Stimulated activated CD8-positive, alpha-beta memory T cell treated with anti-CD3 and anti-CD28 coated beads, Interleukin-15, amount 100 ng/mL, for 24 hours (primary cell): ENCODE measurements at places on chromosomes 16 and 17.

DNA sequence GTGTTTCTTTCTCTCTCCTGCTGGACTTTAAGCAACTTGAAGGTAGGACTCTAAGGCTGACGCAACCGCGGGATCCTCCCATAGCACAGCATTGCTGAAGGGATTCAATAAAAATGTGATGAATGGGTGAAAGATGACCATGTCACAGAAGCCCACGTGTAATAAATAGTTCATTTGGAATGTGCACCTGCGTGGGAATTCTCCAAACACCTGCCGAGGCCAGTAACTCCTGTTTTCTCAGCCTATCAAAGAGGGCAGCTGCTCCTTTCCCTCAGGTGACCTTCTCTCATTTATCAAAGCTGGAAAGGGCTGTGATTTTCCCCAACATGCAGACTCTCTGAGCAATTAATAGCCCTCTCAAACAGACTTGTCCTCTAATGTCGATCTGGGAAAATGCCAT, 235.7 kb downstream of the STX8 start:
- DNase-seq, result no peak

DNA sequence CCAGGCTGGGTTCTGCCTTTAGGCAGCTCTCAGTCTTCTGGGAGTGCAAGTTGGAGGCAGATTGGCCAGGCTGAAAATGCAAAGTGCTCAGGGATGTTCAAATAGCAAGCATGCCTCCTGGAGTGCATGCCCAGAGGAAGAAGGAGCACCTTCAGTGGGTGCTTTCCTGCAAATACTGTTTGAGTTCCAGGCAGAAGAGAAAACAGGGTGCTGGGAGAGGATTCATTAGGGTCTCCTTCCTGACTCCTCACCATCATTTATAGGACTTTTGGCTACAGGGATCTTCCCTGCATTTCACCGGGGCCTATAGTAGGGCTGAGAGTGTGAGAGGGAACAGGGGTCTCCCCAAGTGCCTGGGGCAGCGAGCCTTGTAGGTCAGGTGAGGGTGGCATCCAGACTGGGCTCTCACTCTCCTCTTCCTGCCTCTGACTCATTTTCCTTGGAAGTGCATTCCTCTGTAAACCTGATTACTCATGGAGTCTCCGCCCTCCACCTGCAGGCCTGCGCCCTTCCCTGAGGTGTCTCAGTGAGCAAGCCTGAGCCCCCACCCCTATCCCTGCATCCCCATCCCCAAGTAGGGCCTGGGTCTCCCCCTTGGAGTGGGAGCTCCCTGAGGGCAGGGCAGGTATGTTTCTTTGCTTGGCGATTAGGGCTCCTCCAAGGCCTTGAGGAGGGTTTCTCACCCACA, 17.1 kb upstream of the TNS4 start:
- no peak for DNase-seq

DNA sequence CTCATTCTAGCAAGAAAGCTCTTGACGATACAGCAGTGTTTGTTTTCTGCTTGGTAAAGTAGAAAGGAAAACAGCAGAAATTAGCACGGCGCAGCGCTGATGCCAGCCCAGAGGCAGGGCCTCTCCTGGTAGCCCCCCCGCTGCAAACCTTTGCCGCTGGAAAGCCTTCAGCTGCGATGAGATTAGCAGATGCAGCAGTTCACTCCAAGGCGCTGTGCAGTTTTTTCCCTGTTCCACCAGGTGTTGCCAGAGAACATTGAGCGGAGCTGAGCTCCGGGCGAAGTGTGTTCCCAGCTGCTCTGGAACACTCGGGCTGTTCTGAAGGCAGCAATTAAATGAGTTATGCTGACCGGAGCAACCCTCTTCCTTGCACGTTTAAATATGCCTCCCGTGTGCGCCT, 72.5 kb downstream of the RBFOX1 start:
- DNase-seq, result no peak

DNA sequence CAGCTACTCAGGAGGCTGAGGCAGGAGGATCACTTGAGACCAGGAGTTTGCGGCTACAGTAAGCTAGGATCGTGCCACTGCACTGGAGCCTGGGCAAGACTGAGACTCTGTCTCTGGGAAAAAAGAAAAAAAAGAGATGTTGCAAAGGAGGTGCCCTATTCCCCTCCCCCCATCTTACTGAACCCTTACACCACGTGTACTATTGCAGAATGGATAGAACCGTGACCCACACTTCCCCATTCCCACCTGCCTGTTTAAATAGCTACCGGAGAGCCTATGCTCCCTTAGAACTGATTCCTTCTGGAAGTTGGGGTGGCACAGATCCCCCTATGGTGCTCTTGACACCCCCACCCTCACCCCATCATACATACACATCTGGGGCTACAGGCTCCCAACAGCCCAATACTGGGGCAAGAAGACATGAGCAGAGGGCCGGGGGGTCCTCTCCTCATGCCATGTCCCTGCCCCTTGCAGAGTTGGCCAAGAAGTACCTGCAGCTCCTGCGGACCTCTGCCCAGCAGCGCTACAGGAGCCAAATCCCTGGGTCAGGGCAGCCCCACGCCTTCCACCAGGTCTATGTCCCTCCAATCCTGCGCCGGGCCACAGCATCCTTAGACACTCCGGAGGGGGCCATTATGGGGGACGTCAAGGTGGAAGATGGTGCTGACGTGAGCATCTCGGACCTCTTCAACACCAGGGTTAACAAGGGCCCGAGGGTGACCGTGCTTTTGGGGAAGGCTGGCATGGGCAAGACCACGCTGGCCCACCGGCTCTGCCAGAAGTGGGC, 35.7 kb downstream of the NLRC5 start:
- no peak for DNase-seq

- DNase-seq, result no peak
Observed at GRCh38 chr17:51245535-51245934, 14.3 kb downstream of the MBTD1 start.

- DNase-seq, result no peak
Observed at GRCh38 chr16:16041196-16041892, 91.9 kb downstream of the ABCC1 start.

DNA sequence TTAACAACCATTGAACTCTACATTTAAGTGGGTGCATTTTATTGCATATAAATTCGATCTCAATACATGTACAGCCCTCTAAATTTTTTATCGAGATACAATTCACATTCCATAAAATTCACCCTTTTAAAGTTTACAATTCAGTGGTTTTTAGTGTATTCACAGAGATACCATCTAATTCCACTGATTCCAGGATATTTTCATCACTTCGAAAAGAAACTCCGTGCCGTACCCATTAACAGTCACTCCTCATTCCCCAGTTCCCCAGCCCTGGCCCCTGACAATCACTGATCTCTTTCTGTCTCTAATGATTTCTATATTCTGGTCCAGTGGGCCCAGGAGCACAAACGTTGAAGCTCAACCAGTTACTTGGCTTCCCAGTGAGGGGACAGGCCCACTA, 61.4 kb downstream of the CYB5B start:
- DNase-seq, result no peak

GRCh38 chr17:21538615-21539014, 153.7 kb upstream of the KCNJ18 start:
- no peak for DNase-seq

DNA sequence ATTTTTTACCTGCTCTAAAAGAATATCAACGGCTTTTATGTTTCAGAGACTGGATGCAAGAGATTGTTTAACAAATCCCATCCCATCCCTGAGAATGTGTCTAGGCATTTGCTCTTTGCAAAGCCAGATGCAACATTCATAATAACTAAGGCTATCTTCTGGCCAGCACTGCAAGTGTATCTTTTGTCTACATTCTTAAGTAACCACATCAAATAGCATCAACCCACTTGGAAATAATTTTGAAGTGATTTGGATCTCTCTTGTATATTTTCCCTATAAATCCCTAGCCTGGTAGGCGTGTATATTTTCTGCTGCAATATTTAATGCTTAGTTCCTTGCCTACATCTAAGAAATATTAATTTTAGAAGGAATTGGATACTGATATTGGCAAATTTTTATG, 64.3 kb downstream of the PIGL start:
- no peak for DNase-seq

GRCh38 chr17:9232591-9233270, 211.4 kb downstream of the NTN1 start:
- DNase-seq, result no peak

DNA sequence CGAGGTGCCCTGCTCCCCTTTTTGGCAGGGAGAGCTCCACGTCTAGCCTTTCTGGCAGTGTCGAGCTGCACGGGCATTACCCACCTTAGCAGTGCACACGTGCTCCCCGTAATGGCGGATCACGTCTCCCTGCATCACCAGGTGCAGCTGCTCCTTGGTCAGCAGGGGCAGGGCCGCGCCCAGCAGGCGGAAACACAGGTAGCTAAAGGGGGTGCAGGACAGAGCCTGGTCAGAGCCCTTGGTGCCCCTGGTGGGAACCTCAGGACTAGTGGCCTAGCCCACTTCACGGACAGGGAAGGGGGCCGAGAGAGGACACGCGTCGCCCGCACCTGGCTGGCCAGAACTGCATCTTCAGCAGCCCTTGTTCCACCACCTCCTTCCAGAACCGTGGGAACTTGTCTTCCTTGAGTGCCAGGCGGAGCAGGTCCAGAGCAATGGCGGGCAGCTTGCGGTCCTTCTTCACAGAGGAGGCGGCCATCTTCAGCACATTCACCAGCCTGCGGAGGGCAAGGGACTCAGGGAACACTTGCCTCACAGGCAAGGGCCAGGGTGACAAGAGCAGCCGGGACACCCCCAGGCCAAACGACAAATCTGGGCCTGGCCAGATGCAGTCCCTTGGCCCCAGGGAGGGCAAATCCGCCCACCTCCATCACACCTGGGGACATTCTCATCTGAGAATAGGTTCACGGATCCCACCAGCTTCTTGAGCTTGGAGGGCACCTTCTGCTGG, 3.2 kb downstream of the MYBBP1A start:
- DNase-seq, result no peak

DNA sequence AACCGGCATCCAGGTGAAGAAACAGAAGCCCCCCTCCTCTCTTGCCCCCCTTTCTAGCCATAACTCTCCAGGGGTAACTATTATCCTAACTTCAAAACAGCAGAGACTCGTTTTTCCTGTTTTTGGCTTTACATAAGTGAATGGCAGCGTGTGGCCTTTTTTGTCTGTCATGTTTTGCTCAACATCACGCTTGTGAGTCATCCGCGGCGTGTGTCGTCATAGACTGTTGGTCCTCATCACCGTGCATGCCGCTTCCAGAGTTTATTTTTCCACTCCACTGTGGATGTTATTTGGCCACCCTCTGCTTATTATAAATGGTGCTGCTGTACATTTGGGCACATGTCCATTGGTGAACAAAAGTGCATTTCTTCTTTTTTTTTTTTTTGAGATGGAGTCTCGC, 52.6 kb downstream of the ERN1 start:
- DNase-seq, result no peak

DNA sequence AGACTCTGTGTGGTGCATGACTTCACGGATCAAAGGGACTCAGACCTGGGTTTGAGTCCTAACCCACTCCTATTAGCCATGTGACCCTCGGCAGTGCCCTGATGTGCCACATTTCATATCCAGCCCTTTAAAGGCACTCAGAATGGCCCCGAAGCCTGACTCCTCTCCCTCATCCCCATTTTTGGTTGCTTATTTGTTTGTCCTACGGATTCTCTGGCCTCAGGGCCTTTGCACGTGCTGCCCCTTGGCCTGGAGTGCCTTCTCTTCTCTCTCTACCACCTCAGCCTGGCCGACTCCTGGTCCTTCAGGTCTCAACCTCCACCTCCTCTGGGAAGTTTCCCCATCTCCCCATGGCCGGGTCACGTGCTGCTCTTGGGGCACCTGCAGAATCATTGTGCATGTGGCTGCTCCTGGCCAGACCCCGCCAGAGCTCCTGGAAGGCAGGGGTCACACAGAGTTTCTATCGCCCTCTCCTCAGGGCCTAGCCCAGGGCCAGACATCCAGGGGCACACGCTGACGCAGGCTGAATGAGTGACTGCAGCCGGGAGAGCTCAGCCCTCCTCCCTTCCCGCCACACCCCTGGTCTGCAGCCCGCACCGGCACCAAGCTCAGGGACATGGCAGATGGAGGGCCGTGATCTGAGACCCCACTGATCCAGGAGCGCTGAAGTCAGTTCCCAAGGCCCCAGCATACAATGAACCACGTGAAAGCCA, 22.0 kb upstream of the CIBAR2 start:
- no peak for DNase-seq

- DNase-seq, result no peak
Observed at GRCh38 chr16:1158456-1159324, 5.8 kb downstream of the CACNA1H start.

DNA sequence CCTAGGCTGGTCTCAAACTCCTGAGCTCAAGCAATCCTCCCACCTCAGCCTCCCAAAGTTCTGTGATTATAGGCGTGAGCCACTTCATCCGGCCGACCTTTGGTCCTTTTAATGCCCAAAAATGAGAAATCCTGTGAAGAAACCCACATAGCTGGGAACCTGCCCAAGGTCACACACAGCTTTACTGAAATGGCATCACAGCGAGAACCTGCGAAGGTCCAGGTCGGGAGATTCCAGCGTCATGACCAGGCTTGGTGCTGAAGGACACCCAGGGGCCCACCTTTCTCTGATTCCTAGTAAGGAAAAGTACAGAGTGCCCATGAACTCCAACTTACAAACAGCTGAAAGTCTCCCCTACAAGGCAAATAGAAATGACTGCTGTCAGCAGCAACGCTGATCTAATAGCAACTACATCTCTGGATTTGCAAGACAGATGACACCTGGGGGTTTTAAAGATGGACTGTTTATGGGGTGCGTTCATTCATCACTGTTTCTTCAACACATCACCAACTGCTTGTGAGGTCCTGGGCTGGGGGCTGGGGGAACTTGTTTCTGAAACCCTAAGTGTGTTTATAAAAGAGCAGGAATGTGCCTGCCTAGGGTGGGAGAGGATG, 24.5 kb upstream of the DNAH17 start:
- DNase-seq, result no peak

DNA sequence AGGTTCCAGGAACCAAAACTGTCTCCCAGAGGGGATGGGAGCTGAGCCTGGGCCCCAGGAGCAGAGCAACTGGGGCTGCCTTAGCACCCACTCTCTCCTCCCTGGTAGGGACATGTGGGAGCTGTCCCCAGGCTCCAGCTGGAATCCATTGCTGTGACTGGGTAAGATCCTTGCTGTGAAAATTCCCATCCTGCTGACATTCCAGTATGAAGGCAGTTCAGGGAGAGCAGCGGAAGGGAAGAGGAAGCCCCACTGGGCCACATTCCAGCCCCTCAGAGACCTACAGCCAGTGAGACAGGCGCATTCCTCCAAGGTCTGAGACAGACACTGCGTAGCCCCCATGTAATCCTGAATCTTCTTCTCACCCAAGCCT, 24.2 kb downstream of the MYO18A start:
- no peak for DNase-seq

- DNase-seq, result no peak
Observed at GRCh38 chr17:79951361-79952264, 84.1 kb downstream of the TBC1D16 start.
